ENCODE measurements at places on chromosomes 5 and 9. TPM values are rescaled to one million over a fixed set of nuclear protein-coding genes. Genes with fewer than 3 reads are reported as not detected.

GRCh38 chr5:140145818-140146522 is 20.2 kb downstream of the IGIP start:
- peak; percentile 28 for DNase-seq

- no peak for DNase-seq
These were observed 103.5 kb upstream of the PTCH1 start for GRCh38 chr9:95620314-95620713.

TSSK1B gene
- total RNA-seq = not detected

GRCh38 chr5:107435061-107435460 is 235.7 kb downstream of the EFNA5 start:
- DNase-seq = no peak

SLCO6A1 gene
- not detected for total RNA-seq

DNA sequence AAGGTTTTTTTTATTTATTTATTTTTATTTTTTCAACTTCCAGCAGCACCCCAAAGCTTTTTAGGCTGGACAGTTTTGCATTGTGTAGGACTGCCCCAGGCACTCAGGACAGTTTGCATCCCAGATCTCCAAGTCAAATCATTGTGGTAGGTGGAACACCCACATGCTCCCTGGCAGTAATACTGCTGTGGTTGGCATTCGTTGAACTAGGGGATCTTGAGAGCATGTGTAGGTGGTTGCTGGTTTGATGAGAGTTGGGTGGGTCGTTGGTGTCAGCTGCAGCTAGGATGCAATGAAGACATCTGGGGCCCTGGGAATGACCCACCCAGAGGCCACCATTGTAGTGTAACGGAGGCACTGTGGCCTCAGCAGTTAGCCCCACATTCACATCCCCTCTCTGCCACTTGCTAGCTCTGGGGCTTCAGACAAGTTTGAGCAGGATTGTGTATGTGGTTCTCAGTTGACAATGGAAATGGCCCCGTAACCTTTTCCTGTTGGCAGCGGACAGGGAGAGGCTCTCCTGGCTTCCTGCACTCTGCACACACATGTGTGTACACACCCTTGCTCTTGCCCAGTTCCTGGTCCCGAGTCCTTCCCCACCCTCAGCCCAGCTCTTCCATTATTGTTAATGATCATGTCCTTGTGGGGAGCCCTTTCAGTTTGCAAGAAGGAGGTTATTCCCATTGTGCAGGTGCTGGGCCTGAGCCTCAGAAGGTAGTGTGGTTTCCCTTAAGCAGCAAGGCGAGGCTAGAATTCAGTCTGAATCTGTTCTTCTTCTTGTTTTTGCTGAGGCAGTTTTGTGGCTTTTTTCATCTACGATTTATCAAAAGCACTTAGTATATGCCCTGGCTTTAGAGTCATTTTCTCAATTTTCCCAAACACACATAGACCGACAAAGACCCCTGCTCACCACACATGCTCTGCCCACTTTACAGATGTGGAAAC is 46.5 kb downstream of the PPARGC1B start:
- DNase-seq = no peak

DNA sequence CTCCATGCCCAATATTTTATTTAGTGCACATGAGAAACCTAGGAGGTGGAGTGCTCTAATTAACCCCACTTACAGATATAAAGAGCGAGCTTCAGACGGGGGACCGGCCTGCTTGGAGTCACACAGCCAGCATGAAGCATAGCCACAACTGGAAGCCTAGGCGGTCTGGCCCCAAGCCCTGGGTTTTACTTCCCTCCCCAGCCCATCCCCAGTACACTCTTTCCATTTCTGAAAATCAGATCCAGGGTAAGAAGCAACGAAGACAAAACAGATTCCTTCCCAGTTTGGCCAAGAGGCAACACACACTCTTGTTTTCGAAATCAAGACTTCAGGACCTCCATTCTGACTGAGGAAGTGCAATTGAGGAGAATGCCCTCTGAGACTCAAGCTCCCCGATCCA is 27.1 kb downstream of the KCNMB1 start:
- DNase-seq = no peak

All from renal cortical epithelial cell (primary cell).